ENCODE measurements at places on chromosomes 2 and 18.

GRCh38 chr18:39730606-39731005 is 2165.0 kb upstream of the CELF4 start:
- DNase-seq, result no peak

- DNase-seq, result no peak
Observed at GRCh38 chr2:159131914-159132281, 154.6 kb downstream of the WDSUB1 start.

DNA sequence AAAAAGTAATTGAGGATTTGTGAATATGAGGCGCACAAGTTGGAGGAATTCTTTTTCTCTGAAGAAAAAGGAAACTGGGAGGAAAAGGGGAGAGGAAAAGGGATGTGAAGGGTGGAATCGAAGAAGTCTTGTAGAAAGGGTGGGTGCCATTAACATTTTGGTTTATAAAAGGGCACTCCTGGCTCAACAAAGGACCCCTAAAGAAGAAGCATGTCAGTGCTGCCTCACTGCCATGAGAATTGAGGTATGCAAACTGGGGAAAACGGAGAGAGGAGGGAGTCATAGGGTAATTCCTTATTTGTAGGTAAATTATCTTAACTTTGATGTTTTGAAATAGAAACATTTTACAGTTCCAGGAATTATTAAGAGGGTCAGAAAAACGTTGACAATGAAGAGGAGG is 207.2 kb downstream of the NAPG start:
- no peak for DNase-seq

DNA sequence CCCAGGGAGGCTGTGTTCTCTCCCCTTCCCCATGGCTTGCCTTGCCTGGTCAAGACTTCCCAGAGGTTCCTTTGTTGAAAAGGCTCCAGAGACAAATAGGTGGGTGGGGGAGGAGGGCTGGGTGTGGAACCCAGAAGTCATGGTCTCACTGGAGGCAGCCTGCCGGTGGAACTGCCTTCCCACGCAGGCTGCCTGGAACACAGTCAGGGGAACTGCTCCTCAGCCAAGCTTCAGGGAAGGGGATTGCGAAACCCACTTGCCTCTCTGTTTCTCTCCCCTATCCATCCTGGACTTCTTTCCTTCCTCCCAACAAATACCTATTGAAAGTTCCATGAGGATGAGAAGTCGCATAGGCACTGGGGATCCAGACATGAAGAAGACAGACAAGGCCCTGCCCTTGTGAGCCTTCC is 31.6 kb downstream of the MARCO start:
- DNase-seq, result no peak

DNA sequence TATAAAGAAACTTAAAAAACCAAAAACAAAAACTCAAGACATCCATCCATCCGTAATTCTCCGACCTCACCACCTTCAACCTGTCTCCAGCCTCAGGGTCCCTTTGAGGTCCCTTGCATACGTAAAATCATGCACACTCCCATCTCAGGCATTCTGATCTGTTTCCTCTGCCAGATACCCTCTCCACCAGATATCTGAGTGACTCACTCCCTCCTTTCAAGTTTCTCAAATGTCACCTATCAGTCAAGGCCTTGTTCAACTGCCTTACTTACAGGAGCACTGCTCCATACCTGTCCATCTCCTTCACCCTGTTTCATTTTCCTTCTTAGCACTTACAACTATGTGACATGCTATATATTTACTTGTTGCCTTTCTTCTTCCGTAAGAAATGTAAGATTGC is 369.3 kb downstream of the NBAS start:
- no peak for DNase-seq

GRCh38 chr18:80191907-80192652 is 55.2 kb downstream of the PARD6G start:
- no peak for DNase-seq

Data from stimulated activated CD4-positive, alpha-beta T cell treated with anti-CD3 and anti-CD28 coated beads, Interleukin-12 subunit alpha, Interleukin-12 subunit beta, amount 100 ng/mL, for 48 hours (primary cell).